ENCODE measurements at places on chromosomes 12 and 14. TPM values are rescaled to one million over a fixed set of nuclear protein-coding genes. Genes with fewer than 3 reads are reported as not detected.

Gene HIP1R
- total RNA-seq: 20.0 TPM

Gene MGP
- total RNA-seq: not detected

Gene RPS6KL1
- 4.6 TPM for total RNA-seq

Gene CD69
- 126 TPM for total RNA-seq

Gene MAP1LC3B2
- 2.0 TPM for total RNA-seq

Gene ATP6V1D
- 24.5 TPM for total RNA-seq

Gene CFAP73
- 2.0 TPM for total RNA-seq

Gene BDKRB2
- total RNA-seq: not detected

Gene OS9
- 103 TPM for total RNA-seq

Gene ANKS1B
- total RNA-seq: 0.63 TPM

Gene SERPINA5
- not detected for total RNA-seq

Gene NPAS3
- not detected for total RNA-seq

Gene RTN1
- not detected for total RNA-seq

Gene NELL2
- total RNA-seq: 66.0 TPM

GRCh38 chr14:73189651-73190050, 47.7 kb upstream of the PAPLN start:
- no peak for DNase-seq

DNA sequence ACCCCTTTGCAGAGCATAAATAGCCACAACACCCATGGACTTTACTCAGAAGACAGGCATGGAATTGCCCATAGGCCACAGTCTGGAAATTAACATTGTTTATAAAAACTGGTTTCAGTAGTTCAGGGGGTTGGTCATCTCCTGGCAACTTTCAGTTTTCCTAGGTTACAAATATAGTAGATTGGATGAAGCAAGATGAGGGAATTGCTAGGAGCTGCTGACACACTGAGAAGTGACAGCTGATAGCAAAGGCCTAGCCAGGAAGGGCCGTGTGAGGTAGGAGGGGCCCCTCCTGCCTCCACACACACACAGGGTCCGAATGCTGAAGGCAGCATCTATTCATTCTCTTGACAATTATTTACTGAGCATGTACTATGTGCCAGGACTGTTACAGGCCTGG, 8.3 kb downstream of the GALNT16 start:
- DNase-seq: no peak

- no peak for DNase-seq
Measured at GRCh38 chr12:64097366-64098105, 124.6 kb downstream of the KICS2 start.

GRCh38 chr12:105935106-105935505, 203.6 kb downstream of the NUAK1 start:
- DNase-seq: no peak

DNA sequence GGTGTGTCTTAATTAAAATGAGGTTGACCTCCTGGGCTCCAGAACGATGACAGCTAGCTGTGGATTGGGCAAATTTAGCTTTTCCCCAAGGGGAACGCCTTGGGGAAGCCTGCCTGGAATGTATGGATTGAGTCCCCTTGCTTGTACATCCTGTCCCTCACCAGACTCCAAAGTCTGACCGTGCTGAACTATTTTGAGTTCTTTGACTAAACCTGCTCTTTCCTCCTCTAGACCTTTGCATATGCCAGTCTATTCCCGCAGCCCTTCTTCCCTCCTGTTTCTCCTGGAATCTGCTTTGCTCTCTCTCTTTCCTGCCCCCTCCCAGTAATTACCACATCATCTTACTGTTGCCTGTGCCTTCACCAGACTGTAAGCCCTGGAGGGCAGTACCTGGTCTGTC, 11.5 kb upstream of the KDM2B start:
- DNase-seq: no peak

DNA sequence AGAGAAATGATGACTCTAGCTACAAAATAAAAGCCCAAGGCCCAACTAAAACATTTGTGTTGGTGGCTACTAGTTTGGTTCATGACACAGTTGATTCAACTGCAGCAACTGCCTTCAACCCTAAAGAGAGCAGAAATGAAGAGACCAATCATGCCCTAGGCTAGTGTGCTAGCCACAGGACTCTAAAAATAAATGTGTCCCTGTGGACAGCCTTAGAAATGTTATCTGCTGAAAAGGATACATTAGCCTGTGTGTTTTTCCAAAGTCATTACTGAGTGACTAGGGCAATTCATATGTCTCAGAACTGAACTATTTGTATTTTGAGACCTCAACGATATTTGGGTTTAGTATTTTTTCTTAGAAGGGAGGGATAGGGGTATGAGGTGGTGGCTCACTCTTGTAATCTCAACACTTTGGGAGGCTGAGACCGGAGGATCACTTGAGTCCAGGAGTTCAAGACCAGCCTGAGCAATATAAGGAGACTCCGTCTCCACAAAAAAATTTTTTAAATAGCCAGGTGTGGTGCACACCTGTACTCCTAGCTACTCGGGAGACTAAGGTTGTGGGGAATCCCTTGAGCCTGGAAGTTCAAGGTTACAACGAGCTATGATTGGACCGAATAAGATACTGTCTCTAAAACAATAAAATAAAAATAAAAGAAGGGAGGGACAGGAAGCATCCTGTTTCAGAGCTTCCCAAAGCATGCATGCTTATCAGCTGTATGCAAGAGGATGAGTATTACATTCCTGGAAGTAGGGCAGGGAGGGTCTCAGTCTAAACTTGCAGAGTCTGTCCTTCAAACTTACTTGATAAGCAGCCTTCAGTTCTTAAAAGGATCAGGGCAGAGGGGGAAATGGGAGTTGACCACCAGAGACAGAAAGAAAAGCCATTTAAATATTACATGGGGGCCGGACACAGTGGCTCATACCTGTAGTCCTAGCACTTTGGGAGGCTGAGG, 29.6 kb upstream of the NAP1L1 start:
- no peak for DNase-seq

GRCh38 chr12:77347017-77347416, 281.6 kb upstream of the E2F7 start:
- no peak for DNase-seq

- no peak for DNase-seq
Measured at GRCh38 chr12:52200086-52200780, 8.4 kb upstream of the KRT80 start.

- DNase-seq: no peak
Measured at GRCh38 chr12:59079472-59079871, 159.2 kb upstream of the LRIG3 start.

GRCh38 chr14:104003616-104004015, 61.3 kb upstream of the RD3L start:
- DNase-seq: no peak

DNA sequence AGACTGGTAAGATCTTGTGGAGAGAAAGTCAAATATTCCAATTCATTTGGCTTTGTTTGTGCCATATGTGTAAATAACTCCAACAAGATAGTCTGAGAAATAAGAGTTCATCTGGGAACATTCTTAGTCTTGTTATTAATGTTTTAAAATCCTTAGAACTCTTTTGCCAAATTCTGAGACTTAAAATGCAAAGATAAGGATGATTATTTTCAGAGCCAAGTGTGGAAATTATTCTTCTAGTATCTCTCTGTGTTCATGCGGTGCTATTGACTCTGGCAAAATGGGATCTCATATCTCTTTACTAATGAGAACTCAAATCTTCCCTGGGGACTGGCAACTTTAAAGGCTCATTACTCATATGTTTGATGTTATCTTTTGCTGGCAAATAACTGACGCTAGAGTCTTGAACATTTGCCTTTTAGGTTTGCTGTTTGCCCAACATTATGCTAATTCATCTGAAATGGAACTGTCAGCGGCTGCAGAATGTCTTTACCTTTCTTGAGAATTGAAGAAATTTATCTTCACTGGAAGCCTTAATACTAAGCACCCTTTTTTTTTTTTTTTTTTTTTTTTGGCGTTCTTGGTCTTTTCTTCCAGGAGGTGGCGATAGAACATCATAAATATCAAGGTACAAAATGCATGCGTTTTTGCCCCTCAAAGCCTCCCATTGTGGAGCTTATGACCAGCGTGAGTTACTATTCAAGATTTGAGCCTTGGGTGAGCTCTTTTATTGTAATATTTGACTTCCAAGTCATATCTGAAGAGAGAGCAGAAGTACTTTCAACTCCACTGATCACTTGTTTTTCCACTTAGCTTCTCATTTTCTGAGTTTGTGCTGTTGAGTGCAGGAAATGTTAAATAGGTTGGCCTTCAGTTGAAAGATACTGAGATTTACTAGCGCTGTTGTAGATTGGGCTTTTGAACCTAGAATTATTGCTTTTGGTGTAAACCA, 86.5 kb downstream of the CAND1 start:
- no peak for DNase-seq

DNA sequence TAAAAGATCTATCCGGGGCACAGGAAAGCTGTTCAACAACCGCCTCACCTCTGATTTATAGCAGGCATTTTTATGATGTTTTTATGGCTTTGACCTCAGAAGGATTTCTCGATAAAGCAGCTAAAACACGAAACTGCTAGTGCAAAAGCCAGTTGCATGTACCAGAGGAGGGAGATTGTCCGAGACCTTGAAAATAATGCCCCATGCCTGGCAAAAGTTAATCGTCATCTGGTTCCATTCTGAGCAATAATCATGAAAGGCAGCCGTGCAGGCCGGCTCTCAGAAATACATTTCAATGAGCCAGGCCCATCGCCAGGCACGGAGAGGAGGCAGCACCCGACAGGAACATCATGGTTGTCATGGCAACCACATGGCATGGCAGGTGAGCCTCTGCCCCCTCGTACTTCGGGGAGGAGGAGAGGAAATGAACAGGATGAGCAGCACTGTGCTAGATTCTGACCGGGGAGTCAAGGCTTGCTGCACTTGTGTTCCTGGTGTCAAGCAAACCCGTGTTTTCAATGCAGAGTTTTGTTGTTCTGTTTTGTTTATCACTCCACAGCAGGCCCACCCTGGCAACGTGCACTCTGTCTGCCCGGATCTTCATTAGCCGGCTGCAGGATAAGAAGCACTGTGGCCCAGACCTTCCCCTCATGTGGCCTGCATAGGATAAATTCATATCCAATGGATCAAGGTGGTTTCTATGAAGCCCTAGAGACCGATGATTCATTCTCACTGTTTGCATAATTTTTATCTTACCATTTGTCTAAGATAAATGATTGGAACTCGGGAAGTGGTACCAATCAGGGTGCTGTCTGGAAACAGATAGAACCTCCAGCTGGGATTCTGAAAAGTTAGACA, 160.2 kb downstream of the RIMBP2 start:
- no peak for DNase-seq

DNA sequence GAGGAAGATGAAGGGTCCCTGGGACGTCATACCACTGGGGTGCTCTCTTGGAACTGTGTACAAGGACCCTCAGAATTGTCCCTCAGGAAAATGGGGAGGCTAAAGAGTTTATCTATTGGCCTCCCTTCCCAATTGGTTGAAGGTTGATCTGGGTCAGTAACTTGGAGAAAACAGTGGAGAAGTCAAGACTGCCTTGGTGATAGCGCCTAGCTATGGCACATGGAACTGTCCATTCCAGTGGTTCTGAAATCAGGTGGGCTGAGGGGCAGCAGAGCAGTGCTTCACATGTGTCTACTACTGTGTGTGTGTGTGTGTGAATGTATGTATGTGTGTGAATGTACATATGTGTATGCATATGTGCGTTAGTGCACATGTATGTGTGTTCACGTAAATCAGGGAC, 316.1 kb downstream of the AACS start:
- no peak for DNase-seq

DNA sequence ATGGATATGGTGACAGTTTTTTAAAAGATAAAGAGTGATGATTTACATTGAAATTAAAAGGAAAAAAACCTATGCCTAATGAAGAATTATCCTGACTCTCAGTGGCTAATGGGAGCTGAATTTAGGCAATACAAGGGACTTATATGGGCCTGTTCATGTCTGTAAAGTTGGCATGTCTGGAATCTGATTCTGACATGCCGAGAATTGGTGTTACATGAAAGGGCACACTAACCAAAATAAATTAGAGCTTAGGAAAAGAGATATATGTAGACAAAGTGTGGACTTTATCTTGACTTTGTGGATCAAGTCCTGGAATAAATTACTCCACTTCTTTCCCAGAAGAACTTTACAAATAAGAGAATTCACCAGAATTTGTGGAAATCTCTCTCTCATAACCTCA, 1.1 kb downstream of the TDG start:
- no peak for DNase-seq

DNA sequence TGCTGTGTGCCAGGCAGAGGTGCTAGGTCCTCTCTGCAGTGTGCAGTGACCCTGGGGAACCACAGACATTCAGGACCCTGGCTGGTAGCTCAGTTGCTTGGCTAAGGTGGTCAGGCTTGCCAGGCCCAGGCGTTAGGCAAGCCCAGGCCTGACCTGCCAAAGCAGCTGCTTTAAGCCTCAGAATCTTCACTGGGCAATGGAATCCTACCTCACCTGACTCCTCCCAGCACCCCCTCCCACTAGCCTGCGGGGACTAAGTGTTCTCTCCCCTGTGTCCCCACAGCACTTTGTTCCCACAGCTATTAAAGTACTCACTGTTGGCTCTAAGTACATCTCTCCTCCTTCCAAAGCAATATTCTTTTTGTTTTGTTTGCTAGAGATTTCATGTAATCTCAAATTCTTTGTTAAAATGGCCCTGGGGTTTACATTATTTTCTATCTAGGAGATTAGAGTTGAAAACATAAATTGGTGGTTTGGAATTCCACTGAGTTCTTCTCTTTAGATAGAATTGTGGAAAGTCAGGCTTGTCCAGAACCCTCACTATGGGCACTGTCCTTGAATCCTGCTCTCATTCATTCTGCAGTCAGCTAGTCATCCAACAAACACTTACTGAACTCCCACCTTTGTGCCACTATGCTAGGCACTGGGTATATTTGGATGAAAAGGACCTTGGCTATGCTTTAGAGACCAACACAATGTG, 44.4 kb downstream of the DGLUCY start:
- DNase-seq: no peak

DNA sequence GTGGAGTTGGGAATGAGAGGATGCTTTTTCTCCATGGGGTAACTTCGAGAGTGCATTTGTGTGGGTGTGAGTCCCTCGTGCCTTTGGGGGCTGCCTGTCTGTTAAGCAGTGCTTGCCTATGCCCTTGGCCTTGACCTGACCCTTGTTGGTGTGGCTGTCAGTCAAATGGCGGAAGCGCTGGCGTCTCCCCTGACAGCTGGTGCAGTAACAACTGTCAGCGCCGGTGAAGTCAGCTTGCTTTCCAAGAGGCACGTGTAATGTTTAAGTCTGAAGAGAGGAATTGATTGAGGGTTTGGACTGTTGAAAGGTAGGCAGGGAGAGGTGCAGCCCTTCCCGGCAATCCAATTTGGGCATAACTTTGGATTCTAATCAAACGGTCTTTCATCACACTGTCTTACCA, 211.3 kb downstream of the AACS start:
- no peak for DNase-seq

DNA sequence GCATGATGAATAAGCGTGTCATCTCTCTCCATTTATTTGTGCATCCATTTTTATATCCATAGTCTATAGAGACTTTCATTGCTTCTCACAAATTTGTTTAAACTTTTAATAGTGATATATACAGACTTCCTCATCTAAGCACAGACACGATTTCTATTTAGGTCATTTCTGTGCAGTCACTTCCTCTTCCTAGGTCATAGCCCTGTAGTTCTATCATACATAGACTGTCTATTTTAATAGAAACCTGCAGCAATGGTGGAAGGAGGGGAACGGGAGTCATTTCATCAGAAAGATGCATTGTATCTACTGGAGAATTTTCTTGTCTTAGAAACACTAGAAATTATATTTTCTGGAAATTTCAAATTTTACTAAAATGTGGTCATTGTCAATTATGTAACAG, 133.4 kb upstream of the FGD4 start:
- no peak for DNase-seq

Data from activated T-cell treated with anti-CD3 and anti-CD28 coated beads, Interleukin-2, amount 50 U/mL, for 72 hours (primary cell).